GM12891 (cell line): ENCODE measurements at places on chromosomes 13 and 19.

DNA sequence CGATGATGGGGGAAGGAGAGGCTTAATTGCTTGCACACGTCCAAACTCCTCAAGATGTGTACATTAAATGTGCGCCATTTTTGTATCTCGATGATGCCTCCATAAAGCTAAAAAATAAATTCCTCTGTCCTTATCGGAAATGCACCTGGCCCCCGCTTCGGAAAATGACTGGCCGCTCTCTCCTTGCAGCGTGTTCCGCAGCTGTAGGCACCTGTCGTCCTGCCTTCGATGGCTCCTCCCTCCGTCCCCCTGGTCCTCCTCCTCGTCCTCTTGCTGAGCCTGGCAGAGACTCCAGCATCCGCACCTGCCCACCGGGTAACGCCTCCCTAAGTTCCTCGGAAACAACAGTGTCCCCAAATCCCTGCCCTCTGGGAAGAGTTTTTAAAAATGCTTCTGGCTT is 1.1 kb downstream of the GALP start:
- DNase-seq = no peak

GRCh38 chr19:13022859-13023636 is 27.8 kb downstream of the NFIX start:
- DNase-seq = no peak

DNA sequence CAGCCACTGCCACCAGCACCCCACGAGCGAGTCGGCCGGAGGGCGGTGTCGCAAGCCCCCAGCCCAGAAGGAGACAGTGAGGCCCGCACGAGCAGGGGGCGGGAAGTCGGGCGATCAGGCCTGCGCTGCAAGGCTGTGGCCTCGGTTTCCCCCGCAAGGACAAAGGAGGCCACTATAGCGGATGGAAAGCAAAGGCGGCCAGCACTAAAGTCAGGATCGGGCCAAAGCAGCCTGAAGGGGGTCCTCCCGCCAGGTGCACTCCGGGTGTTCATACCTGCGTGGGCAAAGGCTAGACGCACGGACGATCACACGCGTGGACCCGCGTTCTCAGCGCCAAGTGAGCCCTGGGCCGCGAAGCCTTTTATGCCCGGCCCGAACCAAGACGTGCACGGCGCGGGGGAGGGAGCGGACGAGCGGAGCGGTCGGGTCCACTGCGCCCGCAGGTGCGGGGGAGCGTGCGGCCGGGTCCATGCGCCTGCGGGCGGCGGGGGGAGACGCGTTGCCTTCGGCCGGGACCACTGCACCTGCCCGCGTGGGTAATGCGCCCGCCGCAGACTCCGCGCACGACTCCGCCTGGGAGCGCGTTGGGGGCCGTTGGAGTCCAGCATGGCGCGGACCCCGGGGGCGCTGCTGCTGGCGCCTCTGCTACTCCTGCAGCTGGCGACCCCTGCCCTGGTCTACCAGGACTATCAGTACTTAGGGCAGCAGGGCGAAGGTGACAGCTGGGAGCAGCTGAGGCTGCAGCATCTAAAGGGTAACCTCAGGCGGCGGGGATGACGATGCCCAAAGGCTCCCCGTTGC is at the start of the genes PRDX2 and THSD8:
Gene PRDX2, minus strand, starts transcription at position 335 of the 801 bp plus-strand sequence. CDS start 539 bp downstream, outside the sequence.
Gene THSD8, plus strand, starts transcription at position 604 of the 801 bp plus-strand sequence. Its CDS starts 3 bp downstream, at position 607.
- DNase-seq = peak; percentile 71

GRCh38 chr13:83568019-83568418 is 314.3 kb downstream of the SLITRK1 start:
- DNase-seq = no peak

- DNase-seq = no peak
These were observed 9.9 kb upstream of the KLHL26 start for GRCh38 chr19:18626906-18627305.

DNA sequence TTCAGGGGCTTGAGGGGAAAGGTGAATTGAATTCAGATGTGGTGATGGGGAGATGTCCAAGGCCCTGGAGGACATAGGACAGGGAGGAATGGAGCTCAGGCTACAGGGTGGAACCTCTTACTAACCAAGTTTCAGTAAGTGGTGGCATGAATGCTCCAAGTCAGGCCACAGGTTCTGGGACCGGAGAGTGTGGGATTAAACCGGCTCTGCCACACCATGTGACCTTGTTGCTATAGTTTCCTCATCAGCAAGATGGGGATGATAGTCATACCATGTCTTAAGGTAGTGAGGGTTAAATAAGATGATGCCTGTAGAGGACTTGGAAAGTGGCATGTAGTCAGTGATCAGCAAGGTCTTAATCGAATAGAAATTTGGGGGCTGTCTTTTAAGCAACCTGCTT is 16.3 kb downstream of the GPR183 start:
- no peak for DNase-seq

DNA sequence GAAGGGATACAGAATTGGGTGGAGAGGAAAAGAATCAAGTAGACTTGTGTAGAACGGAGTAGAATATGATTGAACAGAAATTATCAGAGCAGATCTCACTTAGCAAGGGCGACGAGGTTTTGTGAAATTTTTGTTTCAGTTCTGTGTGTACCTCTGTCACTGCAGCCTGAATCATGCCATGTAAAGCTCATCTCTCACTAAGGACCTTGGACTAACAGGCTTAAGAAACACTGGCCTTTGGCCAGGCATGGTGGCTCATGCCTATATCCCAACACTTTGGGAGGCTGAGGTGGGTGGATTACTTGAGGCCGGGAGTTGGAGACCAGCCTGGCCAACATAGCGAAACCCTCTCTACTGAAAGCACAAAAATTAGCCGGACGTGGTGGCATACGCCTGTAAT is 62.6 kb downstream of the MYH14 start:
- DNase-seq = no peak

GRCh38 chr13:100115693-100116254 is 26.9 kb downstream of the PCCA start:
- DNase-seq = no peak

DNA sequence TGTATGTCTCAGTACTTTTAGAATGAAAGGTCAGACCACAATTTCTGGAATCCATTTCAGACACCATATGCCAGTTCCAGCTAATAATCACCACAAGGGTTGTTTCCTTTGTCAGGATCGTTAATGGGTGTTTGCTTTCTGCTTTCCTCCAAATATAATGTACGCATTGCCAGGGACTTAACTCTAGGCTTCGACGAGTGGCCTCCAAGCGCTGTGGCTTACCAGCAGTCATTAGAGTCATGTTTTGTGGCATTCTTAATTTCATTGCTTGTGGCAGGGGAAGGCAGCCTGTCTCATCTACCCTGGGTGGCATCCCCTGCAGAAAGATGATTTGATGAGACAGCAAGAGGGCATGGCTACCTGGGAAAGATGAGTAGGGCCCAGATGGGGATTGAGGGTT is 22.5 kb downstream of the SAFB start:
- DNase-seq = no peak

DNA sequence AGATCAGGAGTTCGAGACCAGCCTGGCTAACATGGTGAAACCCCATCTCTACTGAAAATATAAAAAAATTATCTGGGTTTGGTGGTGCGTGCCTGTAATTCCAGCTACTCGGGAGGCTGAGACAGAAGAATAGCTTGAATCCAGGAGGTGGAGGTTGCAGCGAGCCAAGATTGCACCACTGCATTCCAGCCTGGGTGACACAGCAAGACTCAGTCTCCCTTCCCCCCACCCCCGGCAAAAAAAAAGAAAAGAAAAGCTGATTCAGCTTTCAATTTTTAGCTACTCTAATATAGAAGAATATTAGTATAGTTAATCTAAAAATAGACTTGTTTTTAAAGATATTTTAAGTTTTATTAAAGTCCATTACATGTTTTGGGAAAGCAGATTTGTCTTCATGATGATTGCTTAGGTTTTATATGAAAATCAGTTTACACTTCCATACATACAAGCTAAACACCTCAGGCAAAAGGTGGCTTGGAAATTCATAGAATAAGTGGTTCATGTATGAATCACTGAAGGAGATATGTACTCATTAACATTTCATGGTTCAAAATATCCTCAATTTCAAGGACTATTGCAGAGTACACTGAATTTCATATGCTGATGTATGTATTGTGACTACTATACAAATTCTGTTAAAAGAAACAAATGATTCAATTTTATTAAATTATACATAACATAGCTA is 165.2 kb downstream of the TDRD3 start:
- no peak for DNase-seq

- no peak for DNase-seq
These were observed 43.7 kb downstream of the ZNF585A start for GRCh38 chr19:37128821-37129177.

DNA sequence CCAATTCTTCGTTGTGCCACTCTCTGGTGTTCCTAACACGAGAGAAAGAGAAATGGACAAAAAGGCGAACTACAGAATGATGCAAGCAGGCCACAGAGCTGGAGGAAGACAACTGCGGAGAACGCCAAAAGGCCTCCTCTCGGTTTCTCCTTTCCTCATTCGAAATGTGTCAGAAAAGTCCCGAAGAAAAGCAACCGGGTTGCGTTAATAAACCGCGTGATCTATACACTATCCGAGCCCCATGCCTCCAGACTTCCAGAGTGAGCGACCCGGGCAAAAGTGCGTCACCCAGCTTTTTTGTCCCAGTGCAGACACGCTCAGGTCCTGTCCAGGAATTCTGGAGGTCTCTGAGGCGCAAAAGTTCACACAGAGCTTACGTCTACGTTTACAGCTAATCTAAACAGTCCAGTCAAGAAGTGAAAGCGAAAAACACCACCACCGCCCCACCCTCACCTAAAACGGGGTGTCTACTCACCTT is 413 bp downstream of the N4BP2L2 start:
- DNase-seq = peak; percentile 8

- DNase-seq = peak; percentile 22
These were observed 39.9 kb upstream of the CEACAM8 start for GRCh38 chr19:42634409-42635232.

GRCh38 chr13:73054712-73055111 is 4.1 kb upstream of the KLF5 start:
- no peak for DNase-seq

GRCh38 chr13:36954542-36954941 is 34.5 kb upstream of the SMAD9 start:
- DNase-seq = no peak

DNA sequence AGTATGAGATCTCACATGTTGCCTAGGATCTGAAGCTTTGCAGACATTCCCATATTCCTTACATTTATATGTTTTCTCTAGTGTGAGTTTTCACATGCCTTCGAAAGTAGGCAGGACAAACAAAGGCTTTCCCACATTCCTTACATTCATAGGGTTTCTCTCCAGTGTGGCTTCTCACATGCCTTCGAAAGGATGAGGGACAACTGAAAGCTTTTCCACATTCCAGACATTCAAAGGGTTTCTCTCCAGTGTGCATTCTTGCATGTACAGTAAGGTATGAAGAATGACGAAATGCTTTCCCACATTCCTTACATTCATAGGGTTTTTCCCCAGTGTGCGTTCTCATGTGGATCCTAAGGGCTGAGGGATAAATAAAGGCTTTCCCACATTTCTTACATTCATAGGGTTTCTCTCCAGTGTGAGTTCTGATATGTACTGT is 14.2 kb downstream of the ZNF699 start:
- no peak for DNase-seq

DNA sequence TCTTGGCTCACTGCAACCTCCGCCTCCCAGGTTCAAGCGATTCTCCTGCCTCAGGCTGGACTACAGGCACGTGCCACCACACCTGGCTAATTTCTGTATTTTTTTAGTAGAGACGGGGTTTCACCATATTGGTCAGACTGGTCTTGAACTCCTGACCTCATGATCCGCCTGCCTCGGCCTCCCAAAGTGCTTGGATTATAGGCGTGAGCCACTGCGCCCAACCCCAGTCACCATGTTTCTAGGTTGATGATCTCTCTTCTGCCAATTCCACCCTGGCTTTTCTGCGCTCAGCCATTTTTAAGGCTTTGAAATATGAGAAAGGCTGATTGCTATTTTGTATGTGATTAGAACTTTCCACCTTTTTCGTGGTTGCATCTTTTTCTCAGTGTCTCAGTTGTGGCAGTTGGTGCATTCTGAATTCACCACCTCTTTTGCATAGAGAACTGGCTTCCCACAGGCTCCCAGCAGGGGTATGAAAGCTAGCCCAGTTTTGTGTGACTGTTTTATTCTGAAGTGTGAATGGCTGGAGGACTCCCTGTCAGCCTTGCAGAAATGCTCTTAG is 15.5 kb downstream of the CEACAM1 start:
- DNase-seq = no peak

GRCh38 chr13:40819797-40820315 is 30.4 kb downstream of the SLC25A15 start:
- no peak for DNase-seq

DNA sequence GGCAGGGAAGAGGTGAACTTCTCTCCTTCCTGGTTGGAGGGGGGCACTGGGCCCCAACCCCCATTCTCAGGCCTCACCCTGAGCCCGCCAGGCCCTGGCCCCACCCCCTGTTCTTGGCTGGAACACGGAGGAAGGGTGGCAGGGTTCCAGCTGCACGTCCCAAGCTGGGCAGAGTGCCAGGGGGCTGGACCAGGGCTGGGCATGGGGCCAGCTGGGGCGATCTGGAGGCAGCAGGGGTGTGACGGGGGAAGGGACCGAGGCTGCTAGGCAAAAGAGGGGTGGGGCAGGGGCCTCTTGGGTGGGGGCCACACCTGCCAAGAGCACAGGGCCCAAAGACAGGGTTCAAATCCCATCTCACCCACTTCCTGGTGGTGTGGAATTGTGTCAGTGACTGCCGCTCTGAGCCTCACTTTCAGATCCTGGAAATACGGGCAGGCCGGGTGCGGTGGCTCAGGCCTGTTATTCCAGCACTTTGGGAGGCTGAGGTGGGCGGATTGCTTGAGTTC is 2.2 kb downstream of the HIF3A start:
- DNase-seq = no peak

- no peak for DNase-seq
These were observed 3.2 kb downstream of the CEBPA start for GRCh38 chr19:33299051-33299688.

DNA sequence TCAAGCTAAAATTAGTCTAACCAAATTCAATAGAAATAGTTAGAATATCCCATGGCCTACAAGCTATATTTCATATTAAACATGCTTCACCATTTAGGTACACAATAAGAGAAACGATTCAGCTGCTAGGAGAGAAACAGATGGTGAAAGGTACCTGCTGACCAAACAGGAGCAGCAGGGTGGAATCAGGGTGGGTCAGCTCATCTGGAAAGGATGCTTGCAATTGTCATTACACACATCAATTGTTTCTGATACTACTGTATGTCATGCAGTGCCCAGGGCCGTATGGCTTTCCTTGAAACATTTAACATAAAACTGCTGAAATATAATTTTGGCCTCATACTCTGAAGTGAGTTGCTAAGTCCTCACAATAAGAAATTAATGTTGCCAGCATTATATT is 776.0 kb downstream of the DACH1 start:
- DNase-seq = no peak

GRCh38 chr19:6723108-6723618 is 2.7 kb upstream of the C3 start:
- no peak for DNase-seq

- no peak for DNase-seq
These were observed 46.1 kb downstream of the HSPH1 start for GRCh38 chr13:31115616-31116015.

GRCh38 chr13:27599845-27600553 is 20.3 kb downstream of the LNX2 start:
- DNase-seq = no peak

DNA sequence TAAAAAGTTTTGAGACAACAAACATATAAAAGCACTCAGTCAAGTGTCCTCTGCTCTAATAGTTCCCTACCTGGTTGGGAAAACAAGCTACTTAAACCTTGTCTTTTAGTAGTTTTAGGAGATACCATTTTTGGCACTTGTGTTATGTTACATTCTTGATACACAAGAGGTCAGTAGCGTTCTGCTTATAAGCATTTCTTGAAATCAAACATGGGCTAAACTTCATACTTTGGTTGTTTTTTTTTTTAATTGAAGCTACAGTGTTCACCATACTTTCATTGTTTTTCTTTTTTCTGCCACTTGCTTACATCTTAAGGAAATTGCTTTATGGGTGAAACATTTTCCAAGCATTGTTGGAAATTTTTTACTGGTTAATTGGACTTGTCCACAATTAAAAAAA is 12.9 kb downstream of the NHLRC3 start:
- no peak for DNase-seq
